ENCODE measurements at places on chromosomes 1 and 21.

- peak; percentile 59 for DNase-seq
These were observed 4.1 kb downstream of the EIF2D start for GRCh38 chr1:206608108-206608698.

DNA sequence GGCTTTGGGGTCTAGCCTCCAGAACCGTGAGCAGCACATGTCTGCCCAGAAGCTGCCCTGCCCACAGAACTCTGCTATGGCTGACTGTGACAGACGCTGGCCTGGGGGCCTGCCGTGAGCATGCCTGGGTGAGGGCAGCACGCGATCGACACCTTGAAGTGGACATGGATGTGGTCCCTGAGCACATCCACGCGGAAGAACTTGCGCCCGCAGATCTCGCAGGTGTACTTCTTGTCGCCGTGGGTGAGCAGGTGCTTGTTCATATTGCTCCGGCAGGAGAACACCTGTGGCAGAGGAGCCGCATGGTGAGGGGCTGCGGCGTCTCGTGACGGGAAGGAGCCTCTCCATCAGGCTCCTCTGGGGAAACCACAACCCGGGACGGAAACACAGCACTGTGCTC, 56.0 kb downstream of the PRDM15 start:
- no peak for DNase-seq

DNA sequence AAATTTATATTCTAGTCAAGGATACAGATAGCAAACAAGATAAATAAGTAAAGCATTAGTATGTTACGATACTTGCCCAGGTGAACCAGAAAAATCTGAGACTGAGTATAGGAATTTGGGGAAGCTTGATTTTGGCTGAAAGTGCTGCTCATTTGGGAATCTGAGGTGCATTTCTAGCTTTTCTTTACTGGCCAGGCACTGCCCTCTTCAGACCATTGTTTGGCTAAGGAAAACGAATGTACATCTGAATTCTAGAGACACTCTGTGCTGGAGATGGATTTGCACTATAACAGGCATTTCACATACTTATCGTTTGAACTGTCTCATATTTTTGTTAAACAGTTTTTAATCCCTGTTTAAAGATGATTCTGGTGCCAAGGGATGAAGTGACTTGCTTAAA, 23.4 kb downstream of the ARID1A start:
- DNase-seq, result no peak

GRCh38 chr1:152247316-152247715, 23.3 kb upstream of the HRNR start:
- DNase-seq, result no peak
